ENCODE measurements at places on chromosomes 5 and 9.

- DNase-seq, result no peak
Measured at GRCh38 chr5:136560126-136560525, 194.8 kb upstream of the TRPC7 start.

DNA sequence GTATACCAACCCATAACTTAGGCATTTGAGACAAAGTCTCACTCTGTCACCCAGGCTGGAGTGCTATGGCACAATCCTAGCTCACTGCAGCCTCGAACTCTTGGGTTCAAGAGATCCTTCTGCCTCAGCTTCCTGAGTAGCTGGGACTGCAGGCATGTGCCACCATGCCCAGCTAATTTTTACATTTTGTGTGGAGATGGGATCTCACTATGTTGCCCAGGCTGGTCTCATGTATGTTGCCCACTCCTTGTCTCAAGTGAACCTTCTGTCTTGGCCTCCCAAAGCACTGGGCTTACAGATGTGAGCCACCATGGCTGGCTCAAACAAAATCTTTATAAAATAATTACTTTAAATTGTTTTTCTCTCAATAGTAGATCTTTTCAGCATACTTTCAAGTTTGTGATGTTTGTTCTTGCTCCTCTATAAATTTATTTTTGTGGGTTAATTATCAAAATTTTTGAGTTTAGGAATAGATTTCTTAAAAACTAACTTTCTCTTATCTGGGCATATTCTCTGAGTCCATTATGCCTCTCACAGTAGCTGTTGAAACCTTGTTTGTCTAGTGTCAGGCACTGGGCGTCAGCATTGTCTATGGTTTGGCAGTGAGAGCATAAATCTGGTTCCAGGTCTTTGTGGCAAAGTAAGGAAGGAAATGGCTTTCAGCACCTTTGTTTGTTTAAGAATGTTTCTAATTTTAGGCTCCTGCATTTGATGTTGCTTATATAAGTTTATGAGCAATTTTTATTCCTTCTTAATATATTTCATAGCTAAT, 38.7 kb downstream of the NLN start:
- peak; percentile 64 for DNase-seq

GRCh38 chr5:180642779-180643178, 6.6 kb downstream of the FLT4 start:
- no peak for DNase-seq

GRCh38 chr9:115016344-115016743, 86.0 kb upstream of the TNFSF8 start:
- no peak for DNase-seq

GRCh38 chr9:99031319-99031718, 73.6 kb upstream of the TGFBR1 start:
- no peak for DNase-seq

DNA sequence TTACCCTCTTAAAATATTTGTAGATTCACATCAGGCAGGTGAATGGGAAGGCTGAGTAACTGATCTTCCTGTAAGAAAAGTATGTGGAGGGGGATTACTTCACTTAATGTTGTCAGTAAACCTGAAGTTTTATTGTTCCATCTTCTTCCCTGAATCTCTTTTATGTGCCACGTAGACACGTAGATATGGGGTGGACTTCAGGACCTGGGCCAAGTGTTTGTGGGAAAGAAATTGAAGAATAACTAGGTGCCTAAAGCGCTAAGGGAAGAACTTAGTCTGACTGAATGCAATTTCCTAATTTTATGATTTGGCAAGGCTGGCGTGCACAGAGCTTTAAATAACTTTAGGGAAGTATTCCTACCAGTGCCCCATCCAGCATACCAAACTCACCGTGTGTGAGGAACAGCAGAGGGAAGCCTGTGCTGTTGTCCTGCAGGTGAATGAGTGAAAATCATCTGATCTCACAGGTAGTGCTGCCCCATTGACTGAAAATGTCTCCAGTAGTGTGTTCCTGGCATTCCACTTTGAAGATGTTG, 323.4 kb downstream of the KDM4C start:
- no peak for DNase-seq

GRCh38 chr5:159913048-159913447, 3.2 kb upstream of the ADRA1B start:
- peak; percentile 94 for DNase-seq

DNA sequence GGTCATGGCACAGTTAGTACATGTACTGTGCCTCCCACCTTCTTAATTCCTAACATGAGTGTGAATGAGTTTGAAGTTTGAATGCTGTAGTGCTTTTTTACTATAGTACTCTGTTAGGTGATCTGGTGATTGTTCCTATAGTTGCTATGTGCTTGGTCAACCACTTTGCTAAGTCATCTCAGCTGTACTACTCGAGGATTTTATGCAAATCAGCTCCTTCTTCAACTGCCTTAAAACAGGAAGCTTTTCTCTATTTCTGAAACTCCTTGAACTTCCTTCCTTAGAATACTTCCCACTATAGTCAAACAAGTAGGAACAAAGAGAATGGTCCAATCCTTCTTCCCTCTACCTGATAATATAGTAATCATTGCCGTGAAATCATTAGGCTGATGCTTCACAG, 219.6 kb downstream of the CTNND2 start:
- no peak for DNase-seq

GRCh38 chr9:38065369-38066075, 3.5 kb downstream of the SHB start:
- DNase-seq, result no peak

GRCh38 chr9:100111235-100111634, 12.2 kb downstream of the INVS start:
- peak; percentile 99 for DNase-seq

GRCh38 chr9:20043461-20043860, 254.6 kb upstream of the SLC24A2 start:
- no peak for DNase-seq

DNA sequence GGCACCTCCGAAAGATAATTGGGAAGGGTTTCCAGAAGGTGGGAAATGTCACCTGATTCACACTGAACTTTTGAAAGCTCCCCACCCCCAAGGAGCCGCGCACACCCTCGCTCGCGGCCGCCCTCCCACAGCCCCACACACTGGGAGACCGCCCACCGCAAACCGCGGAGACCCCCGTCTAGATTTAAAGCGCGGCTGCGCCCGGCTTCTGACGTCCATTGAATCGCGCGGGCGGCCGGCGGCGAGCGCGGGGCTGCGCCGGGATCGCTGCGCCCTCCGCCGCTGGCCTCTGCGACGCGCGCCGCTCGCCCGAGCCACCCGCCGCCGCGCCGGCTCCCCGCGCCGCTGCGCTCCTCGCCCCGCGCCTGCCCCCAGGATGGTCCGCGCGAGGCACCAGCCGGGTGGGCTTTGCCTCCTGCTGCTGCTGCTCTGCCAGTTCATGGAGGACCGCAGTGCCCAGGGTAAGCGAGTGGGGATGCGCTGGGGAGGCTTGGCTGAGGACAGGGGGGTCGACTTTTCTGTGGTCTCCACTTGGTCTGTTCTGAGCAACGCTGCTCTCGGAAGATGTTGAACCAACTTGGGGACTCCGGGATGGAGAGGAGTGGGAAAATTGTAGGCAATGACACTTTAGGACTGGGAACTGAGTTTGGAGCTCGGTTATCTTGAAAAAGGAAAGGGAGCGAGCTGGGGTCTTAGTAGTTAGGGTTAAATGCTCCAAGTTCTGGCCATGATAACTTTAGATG, at the start of gene FST:
Gene FST, plus strand, starts transcription at position 214 of the 743 bp plus-strand sequence. Its CDS starts 163 bp downstream, at position 377.
- peak; percentile 45 for DNase-seq

DNA sequence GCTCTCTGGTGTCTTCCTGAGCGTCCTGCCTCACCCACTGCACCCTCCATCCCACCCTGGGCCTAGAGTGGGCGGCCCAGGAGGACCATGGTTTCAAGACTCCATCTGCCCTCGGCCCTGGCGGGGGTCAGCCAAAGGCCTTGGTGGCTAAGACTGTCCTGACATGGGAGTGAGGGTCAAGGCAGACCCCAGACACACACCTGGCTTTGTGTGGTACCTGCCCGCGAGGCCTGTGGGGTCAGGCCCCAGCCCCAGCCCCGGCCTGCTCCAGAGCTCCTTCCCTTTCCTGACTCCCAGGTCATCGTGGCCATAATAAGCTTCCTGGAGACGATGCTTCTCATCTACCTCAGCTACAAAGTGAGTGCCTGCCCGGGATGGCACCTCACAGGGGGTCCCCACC, 54.6 kb downstream of the KCNT1 start:
- DNase-seq, result no peak

DNA sequence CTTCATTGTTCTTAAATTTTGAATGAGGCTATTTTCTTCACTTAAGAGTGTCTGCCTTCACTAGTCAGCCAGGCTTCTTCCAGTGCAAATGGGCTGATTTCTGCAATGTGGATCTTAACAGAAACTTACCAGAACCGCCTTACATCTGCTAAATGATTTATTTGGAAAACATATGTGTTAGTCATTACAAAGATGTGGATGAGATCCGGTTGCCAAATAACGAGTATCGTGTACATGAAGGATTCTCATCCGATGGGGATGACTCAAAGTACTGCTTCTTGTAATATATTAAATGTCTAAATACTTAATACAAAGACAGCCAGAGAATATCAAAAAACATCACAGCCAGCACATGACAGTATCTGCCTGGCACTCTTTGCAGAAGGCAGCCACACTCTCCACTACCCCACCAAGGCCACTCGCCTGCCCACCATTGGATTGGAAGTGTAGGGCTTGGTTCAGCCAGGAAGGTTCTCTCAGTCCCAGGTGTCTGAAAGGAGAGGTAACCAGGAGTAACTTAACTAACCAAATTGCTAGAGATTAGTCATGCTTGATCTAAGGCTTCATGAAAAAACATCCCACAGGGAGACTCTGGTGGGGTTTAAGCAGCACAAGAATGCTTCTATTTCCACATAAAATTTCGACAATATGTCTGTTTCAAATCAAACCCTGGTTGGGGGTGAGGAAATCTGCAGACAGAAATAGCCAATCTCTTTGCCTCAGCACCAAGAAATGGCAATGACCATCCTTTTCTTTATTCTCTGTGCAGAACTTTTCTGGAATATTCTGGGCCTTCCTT, 174.8 kb downstream of the GADD45G start:
- no peak for DNase-seq

- DNase-seq, result peak; percentile 60
Measured at GRCh38 chr9:131419026-131419614, 25.2 kb downstream of the PRRC2B start.

- DNase-seq, result no peak
Measured at GRCh38 chr9:107154291-107154690, 128.8 kb upstream of the RAD23B start.

GRCh38 chr9:132324425-132324824, 30.4 kb downstream of the SETX start:
- DNase-seq, result no peak

- DNase-seq, result peak; percentile 2
Measured at GRCh38 chr9:6194934-6195333, 20.7 kb upstream of the IL33 start.

DNA sequence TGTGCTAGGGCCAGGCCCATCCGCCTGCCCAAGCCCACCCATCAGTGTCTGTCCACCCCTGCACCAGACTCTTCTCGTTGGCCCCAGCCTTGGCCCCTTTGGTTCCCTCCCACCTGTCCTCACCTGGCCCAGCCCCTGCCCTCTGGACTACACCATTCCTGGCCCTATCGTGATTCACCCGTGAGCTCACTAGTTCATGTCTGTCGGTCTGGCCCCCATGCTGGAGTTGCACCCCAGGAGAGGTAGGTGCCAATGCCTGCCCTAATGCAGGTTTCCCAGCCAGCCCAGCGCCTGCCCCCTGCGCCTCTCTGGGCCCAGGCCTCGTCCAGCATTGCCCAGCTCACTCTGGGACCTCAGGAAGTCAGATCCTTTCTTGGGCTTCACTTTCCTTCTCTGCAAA, 115.4 kb upstream of the LMX1B start:
- DNase-seq, result no peak

DNA sequence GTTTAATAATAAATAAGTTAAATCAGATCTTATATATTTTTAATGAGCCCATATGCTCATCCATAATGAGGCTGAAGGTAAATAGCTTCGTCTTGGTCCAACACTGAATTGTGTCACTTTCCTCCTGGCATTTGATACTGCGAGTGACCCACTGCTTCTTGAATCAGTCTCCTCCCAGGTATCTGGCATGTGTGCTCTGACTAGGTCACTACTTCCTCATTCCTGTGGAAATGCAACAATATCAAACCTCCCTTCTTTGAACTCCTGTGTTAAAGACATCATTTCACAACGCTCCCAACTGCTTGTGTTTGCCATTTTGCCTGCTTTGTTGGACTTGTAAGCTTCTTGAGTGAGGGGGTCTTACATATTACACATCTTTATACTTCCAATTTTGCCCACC, 157.7 kb downstream of the SLC24A2 start:
- DNase-seq, result no peak
